ENCODE measurements at places on chromosomes 3 and 15. TPM values are rescaled to one million over a fixed set of nuclear protein-coding genes. Genes with fewer than 3 reads are reported as not detected.

PPARG gene
- total RNA-seq, result 16.3 TPM

GLCE gene
- 12.9 TPM for total RNA-seq

ZPLD1 gene
- 0.41 TPM for total RNA-seq

TTC21A gene
- total RNA-seq, result 6.7 TPM

ATP13A5 gene
- not detected for total RNA-seq

CNTN4 gene
- total RNA-seq, result 16.5 TPM

ARIH1 gene
- 54.9 TPM for total RNA-seq

SAXO2 gene
- 0.79 TPM for total RNA-seq

FSTL1 gene
- 142 TPM for total RNA-seq

HGD gene
- 0.88 TPM for total RNA-seq

ISG20 gene
- total RNA-seq, result 36.0 TPM
